ENCODE measurements at places on chromosomes 5 and 9. TPM values are rescaled to one million over a fixed set of nuclear protein-coding genes. Genes with fewer than 3 reads are reported as not detected.

The TMEM171 gene
- total RNA-seq: not detected

- no peak for DNase-seq
These were observed 26.0 kb downstream of the TPD52L3 start for GRCh38 chr9:6354072-6354686.

- DNase-seq: no peak
These were observed 225.2 kb downstream of the GAS1 start for GRCh38 chr9:86721843-86722705.

- no peak for DNase-seq
These were observed 585.1 kb downstream of the TLE4 start for GRCh38 chr9:80156756-80157472.

DNA sequence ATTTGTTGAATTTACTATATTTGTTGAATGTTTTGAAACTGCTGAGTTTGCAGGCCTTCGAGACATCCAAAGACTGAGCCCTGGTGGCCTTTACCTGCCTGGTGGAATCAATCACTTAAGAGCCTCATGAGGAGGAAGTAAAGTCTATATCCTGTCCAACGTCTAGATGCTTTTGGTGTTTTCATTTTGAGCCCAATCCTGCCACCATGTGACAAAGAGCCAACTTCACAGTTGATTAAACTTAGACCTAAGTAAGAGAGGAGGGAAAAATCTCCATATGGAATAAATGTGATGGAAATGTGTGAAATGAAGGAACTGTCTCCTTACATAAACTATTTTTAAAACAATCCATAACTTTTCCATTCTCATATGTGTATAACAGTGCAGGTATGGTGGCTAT is 220.1 kb downstream of the PRR16 start:
- no peak for DNase-seq

- no peak for DNase-seq
These were observed 195.8 kb upstream of the TBCA start for GRCh38 chr5:77971776-77972468.

Measured in activated naive CD8-positive, alpha-beta T cell treated with anti-CD3 and anti-CD28 coated beads for 36 hours (primary cell).